ENCODE measurements at places on chromosomes 7 and 10. TPM values are rescaled to one million over a fixed set of nuclear protein-coding genes. Genes with fewer than 3 reads are reported as not detected.

DNA sequence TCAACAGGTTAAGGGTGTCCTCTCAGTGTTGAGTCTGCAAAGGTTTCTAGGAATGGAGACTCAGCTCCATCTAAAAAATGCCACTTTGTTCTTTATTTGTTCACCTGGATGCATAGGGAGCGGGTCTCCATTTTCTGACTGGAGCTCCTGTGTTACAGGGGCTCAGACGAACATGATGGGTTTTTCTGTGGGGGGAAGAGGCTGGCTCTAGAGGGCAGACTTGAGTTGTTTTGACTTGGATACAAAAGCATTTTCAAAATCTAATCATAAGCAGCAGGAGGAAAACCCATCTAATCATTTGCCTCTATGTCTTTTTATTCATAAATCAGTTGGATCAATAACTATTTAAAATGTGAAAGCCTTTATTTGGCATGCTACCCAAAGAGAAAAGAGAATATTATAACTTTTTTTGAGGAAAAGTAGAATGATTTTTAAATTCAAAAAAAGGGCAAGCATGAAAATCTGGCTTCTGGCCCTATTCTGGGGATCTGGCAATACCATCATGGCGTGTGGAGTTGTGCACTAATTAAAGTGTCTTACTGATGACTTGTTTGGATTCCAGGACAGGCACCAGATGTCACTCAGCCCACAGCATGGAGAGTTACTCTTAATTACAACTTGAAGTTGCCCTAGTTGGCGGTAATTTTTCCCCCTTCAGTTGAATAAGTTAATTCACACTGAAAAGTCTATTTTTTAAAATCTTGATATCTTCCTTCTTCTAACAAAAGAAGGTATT is 594.9 kb downstream of the REEP3 start:
- DNase-seq: peak; percentile 5

The SPDYE16 gene
- total RNA-seq: not detected

The BMI1 gene
- 77.1 TPM for total RNA-seq

The ASAH2B gene
- 7.8 TPM for total RNA-seq

DNA sequence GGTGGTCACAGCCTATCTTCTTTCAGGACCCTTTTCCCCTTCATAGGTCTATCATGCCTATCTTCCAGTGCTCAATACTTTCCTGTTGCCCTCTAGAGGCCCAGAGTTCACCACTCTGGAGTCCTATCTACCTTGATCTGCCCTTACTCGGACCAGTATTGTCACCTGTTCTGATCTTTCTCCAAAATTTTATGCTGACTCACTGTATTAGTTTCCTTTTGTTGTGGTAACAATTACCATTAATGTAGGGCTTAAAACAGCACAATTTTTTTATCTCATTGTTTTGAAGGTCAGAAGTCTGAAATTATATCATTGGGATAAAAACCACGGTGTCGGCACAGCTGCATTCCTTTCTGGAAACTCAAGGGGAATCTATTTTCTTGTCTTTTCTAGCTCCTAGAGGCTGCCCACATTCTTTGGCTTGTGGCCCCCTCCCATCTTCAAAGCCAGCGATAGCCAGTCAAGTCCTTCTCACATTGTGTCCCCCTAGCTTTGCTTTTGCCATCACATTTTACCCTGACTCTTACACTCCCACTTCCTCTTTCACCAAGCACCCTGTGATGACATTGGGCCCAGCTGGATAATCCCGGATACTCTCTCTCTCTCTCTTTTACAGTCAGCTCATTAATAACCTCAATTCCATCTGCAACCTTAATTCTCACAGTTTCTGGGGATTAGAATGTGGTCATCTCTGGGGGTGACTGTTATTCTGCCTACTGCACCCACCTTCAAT is 54.6 kb downstream of the TFAM start:
- DNase-seq: no peak

DNA sequence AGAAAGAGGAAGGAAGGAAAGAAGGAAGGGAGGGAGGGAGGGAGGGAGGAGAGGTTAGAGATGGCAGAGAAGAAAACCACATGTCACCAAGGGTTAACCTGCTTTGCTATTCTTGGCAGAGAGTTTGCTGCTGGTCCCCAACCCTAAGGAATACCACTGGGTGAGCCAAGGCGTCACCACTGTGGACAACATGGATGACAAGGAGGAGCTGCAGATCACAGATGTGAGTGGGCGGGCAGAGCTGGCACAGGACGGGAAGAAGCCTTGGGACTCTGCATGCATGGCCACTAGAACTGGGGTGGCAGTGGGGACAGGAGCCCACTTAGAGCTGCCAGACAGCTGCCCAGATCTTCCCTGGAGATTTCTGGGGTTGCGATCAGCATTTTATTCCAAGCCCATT is 17.2 kb upstream of the MYH16 start:
- DNase-seq: no peak

DNA sequence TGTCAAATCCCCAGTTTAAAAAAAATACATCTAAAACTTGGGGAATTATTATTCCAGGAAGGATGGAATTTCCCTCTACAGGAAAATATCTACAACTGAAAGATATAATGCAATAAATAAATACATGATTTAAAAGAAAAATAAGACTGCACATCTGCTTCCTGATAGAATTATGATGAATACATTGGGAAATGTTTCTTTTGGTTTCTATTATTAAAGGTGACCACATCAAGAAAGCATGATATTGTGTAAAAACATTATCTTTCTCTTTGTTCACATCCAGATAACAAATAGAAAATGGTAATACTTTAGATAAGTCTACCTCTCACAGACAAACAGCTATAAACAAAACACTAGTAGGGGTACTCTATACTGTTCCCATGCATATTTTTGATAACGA is 19.2 kb downstream of the SEMA3D start:
- no peak for DNase-seq

DNA sequence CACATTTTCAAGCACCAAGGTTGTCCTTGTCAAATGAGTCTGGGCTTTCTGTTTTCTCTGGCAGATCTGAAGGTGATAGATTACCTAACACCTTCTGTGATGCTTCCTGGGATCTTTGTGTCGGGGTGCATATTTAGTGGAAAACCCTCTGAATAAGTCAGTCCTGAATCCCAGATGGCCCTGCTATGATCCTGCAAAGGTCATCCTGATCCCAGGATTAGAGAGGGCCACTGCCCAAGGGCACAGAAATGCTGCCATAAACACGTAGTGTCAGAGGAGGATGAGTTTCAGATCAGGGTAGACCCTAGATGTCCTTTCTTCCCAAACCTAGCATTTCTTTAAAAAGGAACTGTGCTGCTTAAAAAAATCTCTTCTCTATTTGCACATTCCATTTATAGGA is 19.0 kb downstream of the AGR2 start:
- no peak for DNase-seq

GRCh38 chr10:79402951-79403350 is 42.5 kb downstream of the ZCCHC24 start:
- DNase-seq: no peak

DNA sequence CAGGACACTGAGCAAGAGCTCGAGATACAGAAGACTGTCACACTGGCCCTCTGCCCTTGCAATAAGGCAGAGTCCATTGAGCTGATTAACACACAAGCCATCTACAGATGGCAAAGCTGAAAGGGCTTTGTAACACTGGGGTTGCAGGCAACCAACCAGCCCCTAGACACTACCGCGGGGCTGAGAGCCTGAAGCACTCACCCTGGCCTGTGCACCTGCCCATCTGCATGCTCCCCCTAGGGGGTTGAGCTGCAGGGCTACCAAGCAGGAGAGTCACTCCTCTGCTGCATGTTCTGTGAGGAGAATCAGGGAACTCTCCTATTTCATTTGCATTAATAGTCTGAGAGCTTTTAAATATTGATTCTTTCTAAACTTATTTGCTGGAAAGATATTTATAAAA is 128.1 kb upstream of the VIPR2 start:
- no peak for DNase-seq

The CNTNAP2 gene
- total RNA-seq: not detected

The MSMB gene
- total RNA-seq: not detected

GRCh38 chr10:14481752-14482151 is 151.0 kb upstream of the FRMD4A start:
- DNase-seq: no peak

DNA sequence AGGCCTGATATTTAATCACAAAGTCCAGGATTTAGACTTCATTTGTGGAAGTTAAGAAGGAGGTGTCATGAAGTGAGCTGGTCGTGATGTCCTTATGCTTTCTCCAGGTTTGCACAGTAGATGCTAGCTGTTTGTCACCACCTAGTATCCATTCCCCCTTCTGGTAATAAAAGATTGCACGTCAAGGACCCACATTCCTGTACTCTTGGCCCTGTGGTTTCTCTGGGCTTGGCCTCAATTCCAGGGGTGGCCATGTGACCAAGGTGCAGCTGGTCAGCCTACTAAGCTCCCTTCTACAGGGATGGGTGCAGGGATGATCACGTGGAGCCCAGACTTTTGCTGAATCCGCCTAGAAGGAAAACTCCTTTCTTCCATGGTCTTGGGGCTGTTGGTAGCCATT is 16.5 kb downstream of the NPS start:
- no peak for DNase-seq

DNA sequence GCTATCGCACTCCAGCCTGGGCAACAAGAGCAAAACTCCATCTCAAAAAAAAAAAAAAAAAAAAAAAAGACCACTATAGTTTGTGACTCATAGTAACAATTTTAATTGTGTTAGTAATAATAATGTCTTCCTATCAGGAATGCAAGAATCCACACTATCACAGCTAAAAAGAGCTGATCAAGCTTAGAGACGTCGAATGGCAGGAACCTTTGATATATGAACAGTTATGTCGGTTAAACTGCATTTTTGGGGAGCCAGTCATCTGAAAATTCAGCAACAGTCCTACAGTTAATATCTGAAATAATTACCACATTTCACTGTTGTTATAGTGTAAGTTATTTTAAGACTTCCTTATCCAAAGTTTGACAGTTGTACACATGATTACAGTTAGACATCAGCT is 8.8 kb downstream of the PHYH start:
- DNase-seq: peak; percentile 7

The SEMA3C gene
- 612 TPM for total RNA-seq

The LIPM gene
- total RNA-seq: not detected

The GRM8 gene
- not detected for total RNA-seq

- peak; percentile 92 for DNase-seq
These were observed 64.6 kb upstream of the KCNMA1 start for GRCh38 chr10:77702166-77702565.

DNA sequence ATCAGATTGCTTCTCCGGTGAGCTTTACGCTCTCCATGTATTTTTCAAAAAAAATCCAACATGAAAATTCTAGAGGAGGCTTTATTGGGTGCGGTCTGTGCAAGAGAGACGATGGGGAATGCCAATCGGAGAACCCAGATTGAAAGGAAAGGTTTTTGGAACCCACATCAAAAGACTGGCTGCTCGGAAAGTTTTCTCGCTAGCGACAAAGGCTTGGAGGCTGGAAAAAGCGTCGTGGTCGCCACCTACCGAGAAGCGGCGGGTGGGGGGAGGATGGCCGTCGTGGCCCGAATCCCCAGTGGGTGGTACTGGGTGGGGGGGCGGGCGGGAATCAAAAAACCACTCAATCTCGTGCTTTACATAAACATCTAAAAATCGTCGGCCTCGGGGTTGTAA is 1.1 kb upstream of the GTF2I start:
- peak; percentile 60 for DNase-seq

GRCh38 chr7:92051655-92052054 is 82.6 kb downstream of the CYP51A1 start:
- DNase-seq: no peak

- no peak for DNase-seq
These were observed 349.1 kb upstream of the GALNT17 start for GRCh38 chr7:70782796-70783195.

- no peak for DNase-seq
These were observed 34.5 kb upstream of the VDAC2 start for GRCh38 chr10:75176046-75176445.

GRCh38 chr7:158076215-158076614 is 511.4 kb downstream of the PTPRN2 start:
- no peak for DNase-seq

The POT1 gene
- 13.5 TPM for total RNA-seq

The EPDR1 gene
- 5.2 TPM for total RNA-seq

The STAMBPL1 gene
- total RNA-seq: 22.4 TPM

The ADAM12 gene
- 141 TPM for total RNA-seq

Data from GM23248 (cell line).